ENCODE measurements at places on chromosomes 16 and 17.

DNA sequence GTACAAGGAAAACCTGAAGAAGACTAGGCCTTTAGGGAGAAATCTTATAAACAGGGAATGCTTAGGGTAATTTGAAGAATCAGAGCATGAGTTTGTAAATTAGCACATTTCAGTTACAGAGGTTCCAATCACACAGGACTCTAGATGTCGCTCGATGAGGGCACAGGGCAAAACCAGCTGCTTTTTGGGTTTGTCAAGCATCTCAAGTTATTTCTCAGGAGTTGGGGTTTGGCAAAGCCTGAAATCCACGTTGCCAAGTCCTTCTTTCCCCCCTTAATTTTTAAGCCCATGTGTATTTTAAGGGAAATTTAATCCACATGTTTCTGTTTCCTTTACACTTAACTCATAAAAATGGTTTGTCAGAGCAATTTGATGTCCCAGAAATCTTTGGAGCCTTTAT is 146.9 kb downstream of the ANKFN1 start:
- no peak for DNase-seq

GRCh38 chr17:37488607-37489196 is 989 bp upstream of the DUSP14 start:
- DNase-seq = peak; percentile 90

GRCh38 chr16:23821467-23821866 is 14.3 kb upstream of the PRKCB start:
- DNase-seq = no peak

- DNase-seq = no peak
Measured at GRCh38 chr17:72747501-72747900, 345.0 kb downstream of the SLC39A11 start.

DNA sequence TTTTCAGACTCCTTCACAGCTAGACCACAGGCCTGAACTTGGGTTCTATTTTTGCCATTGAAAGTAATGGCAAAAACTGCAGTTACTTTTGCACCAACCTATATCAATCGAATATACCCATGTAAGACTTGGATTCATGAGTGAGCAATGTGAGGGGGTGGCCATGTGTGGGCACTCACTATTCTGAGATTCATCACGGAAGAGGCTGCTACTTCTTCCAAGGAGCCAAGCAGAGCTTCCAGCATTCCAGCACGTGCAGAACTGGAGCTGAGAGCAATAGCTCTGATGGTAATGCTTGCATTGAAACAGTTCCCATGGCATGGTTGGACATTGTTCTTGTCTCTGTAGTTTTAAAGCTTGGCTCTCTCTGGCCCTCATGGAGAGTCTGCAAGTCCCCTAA is 327.6 kb downstream of the CA10 start:
- DNase-seq = no peak

GRCh38 chr17:69485251-69485661 is 70.8 kb downstream of the MAP2K6 start:
- no peak for DNase-seq

DNA sequence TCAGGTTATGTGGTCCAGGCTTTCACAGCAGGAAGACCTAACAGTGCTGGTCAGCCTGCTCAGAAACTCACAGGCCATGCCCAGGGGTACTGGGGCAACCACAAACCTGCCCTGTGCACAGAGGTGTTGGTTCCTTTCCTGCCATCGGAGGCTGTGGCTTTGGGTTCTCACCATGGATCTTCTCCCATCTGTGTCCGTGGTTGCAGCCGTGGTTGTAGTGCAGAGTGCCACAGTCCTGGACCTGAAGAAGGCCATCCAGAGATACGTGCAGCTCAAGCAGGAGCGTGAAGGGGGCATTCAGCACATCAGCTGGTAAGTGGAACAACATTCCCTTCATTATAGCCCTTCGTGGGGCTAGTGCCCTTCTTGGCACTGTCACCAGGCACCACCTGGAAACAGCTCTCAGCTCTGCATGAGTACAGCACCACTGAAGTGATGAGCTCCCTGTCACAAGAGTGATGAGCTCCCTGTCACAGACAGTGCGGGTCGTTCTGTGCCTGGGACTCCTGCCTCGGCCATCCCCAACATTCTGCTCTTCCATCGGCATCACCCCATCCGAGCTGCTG is 2.0 kb downstream of the SNRNP25 start:
- DNase-seq = no peak

DNA sequence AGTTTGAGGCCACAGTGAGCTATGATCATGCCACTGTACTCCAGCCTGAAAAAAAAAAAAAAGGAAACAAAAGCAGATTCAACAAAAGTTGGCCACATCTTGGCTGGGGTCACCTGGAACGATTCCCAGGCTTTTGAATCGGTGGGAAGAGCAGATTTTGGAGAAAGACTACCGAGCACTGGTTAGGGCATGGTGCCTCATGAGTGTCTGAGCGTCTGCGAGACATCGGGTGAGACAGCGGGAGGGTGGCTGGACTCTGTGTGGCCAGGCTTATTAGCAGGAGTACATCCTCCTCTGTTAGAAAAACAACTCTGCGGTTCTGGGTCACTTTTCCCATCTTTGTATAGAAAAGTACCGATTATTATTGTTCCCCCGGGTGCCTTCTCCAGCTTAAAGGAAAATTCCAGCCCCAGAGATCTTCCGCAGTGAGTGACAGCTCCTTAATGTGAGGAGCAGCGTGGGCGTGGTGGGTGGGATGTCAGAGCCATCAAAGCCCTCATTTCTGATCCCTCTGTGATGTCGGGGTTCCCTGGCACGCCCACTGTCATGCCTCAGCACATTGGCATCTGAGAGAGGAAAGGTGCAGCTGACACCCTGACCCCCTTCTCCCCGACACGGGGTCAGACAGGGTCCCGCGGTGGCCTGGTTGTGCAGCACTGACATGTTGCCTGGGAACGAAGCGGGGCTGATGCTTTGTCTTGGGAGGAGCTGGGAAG is 6.9 kb downstream of the RGS9 start:
- DNase-seq = no peak

GRCh38 chr16:50596762-50597450 is 48.7 kb downstream of the NKD1 start:
- DNase-seq = no peak

- DNase-seq = peak; percentile 89
Measured at GRCh38 chr16:30941600-30942425, 7.1 kb upstream of the ORAI3 start.

GRCh38 chr16:72664509-72665408 is 383.2 kb downstream of the ZFHX3 start:
- peak; percentile 99 for DNase-seq

- DNase-seq = no peak
Measured at GRCh38 chr16:55062442-55062841, 131.8 kb downstream of the IRX5 start.

GRCh38 chr17:75142236-75142971 is 10.9 kb upstream of the NT5C start:
- DNase-seq = peak; percentile 46

DNA sequence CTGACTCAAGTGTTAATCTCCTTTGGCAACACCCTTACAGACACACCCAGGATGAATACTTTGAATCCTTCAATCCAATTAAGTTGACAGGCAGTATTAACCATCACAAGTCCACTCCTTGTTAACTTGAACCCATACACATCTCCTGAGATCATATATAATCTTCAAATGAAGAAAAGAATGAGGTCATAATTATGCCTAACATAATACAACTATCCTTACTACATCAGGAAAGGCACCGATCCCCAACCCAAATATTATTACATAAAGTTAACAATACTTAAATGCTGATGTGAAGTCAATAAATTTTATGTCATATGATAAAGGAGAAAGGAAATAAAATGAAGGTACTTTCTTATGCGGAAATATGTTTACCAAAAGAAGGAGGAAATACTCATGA is 649.9 kb downstream of the KCNJ2 start:
- no peak for DNase-seq
